T-helper 2 cell (primary cell): ENCODE measurements at places on chromosomes 1 and 21.

GRCh38 chr1:103307751-103308150 lies 199.4 kb upstream of the COL11A1 start:
- no peak for DNase-seq

- no peak for DNase-seq
Observed at GRCh38 chr1:10337436-10337835, 61.4 kb upstream of the PGD start.

GRCh38 chr1:193538680-193539079 lies 352.3 kb upstream of the B3GALT2 start:
- DNase-seq, result peak; percentile 37

DNA sequence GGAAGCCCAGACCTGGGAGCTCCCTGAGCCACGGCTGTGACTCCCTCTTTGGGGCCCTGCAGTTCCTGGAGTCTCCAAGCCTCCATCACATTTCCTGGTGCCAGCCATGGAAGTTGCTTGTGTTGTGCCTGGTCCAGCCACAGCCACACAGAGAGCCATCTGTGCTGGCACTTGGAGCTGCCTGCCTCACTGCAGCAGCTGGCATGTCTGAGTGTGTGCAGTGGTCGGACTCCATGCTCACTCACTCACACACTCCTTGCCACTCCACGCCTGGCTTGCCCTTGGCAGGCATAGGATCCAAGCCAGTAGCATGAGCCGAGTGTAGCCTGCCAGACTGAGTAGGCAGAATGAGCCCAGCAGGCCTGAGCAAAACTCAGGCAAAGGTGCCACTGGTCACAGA lies 516.3 kb upstream of the BEND5 start:
- DNase-seq, result no peak

- no peak for DNase-seq
Observed at GRCh38 chr21:27261676-27262075, 294.8 kb upstream of the ADAMTS5 start.

GRCh38 chr1:45687754-45688740 lies at the start of gene TMEM69:
Gene TMEM69 (plus strand): TSS chr1:45688181. CDS start chr1:45691069, 2,888 bp downstream.
- DNase-seq, result peak; percentile 60

GRCh38 chr1:147773215-147773715 lies 12.9 kb upstream of the GJA5 start:
- no peak for DNase-seq

- DNase-seq, result no peak
Observed at GRCh38 chr1:59141267-59141863, 155.5 kb upstream of the FGGY start.

- DNase-seq, result no peak
Observed at GRCh38 chr1:212518188-212519054, 85.7 kb downstream of the NENF start.
